ENCODE measurements at places on chromosomes 11 and 22.
A peak's percentile ranks its signal among the peaks of the same experiment; 100 is the strongest.

DNA sequence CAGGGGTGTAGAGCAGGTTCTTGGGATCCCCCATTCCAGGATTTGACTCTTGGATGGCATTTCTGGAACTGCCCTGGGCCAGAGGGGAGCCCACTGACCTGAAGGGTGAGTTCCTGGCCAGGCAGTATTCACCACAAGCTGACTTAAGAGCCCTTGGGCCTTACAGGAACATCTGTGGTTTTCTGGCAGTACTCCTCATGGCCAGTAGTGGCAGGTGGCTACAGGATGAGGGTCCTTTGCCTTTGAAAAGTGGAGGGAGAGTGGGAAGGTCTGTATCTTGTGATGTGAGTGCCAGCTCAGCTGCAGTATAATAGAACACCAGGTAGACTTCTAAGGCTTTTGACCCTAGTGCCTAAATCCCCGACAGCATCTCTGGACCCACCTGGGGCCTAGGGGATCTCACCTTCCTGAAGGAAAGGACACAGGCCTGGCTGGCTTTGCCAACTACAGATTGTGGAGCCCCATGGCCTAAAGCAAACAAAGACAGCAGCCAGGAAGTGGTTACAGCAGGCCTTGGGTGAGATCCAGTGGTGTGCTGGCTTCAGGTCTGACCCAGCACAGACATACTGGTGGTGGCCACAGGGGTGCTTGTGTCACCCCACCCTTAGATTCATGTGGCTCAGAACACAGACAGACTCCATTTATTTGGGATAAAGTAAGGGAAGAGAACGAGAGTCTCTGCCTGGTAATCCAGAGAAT, 9.0 kb downstream of the OR51S1 start:
- no peak for DNase-seq

- DNase-seq: no peak
Measured at GRCh38 chr11:130629039-130629438, 180.6 kb downstream of the ADAMTS15 start.

DNA sequence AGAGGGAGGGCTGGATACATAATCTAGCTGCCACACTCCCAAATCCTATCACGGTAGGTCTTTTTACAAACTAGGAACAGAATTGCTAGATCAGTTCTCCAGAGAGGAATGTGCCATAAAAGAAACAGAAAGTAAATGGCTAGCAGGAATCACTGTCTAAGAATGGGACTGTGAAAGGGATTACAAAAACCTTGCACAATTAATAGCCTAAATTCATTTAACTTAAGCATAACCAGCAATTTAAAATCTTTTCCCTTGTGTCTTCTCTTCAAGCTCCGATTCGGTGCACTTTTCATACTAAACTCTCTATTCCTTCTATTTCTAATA, 35.2 kb downstream of the APOL5 start:
- peak; percentile 13 for DNase-seq

DNA sequence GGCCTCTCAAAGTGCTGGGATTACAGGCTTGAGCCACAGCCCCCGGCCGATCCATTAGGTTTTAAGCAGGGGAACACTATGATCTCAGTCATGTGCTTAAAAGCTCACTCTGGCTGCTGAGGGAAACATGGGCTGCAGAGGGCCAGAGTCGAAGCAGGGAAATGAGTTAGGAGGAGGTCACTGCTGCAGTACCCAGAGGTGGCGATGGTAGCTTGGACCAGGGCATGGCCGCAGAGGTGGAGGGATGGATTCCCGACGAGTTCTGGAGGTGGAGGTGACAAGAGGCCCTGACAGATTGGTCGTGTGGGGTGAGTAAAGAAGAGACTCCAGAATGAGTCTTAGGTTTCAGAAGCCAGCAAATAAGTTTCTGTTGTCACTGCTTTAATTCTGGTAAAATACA, 54.4 kb upstream of the INCENP start:
- no peak for DNase-seq

DNA sequence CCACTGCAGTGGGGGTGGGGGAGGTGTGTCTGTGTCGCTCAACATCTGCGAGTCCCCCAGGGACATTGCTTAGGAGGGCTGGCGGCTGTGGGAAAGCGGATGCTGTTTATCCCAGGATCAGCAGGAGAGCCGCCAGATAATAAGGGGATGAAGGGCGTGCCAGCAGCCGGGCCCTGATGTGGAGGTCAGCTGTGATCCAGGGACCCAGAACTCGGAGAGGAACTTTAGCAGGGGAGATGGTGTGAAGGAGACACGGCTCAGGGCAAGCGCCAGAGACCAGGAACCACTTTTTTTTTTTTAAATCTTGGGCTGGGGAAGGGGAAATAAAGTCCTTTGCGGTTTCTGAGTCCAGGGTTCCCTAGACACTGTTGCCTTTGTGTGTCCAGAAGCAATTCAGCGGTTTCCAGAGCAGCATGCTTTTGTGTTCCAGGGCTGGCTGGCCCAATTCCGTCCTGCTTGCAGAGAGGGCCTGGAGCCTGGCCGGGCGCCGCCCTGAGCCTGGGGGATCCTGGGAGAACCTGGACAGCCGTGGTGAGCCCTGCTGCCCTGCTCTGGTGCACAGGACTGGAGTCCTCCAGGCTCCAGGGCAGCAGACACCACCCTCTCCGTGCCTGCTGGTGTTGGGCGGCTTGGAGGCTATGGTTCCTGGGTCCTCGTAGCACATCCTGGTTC, at the start of gene GRAMD4:
GRAMD4 (plus strand) TSS at position 557 of the 672 bp plus-strand sequence. CDS start 6,414 bp downstream, outside the sequence.
- no peak for DNase-seq

DNA sequence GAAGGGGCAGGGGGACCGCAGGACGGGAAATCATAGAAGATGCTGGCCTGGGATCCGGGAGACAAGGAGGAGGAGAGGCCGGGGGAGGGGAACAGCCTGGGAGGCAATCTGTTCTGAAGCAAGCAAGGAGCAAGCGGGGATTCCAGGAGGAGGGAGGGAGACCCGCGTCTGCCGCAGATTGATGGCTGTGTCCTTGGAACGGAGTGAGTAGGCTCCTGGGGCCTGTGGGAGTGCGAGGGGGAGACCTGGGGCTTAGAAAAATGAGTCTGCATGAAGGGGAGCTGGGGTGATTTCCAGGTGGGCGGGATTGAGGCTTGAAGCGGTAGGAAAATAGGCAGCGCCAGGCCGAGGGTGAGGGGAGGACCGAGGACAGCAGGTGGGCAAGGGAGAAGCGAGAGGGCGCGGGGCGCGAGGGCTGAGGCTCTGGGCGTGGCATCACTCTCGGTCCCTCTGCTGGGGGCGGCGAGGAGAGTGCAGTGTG, 1.6 kb upstream of the LRRC55 start:
- no peak for DNase-seq

DNA sequence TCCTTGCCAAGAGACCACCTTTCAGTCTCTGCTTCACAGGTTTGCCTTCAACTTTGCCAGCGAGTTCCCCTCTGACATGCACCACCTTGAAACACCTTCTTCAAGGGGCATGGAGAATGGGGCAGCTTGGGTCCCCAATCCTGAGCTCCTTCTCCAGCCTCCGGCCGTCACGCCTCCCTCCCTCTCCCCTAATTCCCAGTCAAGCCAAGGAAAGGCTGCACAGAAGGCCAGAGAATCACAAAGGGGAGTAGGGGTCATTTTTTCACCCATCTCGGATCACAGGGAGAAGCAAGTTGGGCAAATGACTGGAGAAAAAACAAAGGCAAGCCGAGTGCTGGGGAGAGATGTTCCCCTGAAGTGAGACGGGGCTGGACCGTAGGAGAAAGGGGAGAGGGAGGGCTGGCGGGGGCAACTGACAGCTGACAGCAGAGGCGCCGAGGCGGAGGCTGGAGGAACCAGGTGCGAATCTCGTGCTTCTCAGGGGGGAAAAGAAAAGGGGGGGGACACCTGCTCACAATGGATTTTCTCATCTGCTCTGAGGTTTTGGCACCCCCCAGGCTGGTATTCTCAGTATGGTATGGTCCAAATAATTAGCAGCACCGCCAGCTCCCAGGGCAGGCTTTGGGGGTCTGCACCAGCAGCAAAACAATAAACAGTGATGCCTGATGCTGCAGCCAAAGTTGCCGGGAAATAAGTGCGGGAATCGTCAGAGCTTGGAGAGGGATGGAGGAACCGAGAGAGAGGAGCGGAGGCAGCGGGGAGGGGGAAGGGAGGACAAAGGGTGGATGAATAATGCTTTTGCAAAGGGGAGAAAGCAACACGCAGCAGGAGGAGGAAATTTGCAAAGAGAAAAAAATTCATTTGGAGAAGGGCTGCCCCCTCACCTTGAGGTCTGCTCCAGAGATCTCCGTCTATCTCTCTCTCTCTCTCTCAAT, 644 bp downstream of the YPEL4 start:
- no peak for DNase-seq

DNA sequence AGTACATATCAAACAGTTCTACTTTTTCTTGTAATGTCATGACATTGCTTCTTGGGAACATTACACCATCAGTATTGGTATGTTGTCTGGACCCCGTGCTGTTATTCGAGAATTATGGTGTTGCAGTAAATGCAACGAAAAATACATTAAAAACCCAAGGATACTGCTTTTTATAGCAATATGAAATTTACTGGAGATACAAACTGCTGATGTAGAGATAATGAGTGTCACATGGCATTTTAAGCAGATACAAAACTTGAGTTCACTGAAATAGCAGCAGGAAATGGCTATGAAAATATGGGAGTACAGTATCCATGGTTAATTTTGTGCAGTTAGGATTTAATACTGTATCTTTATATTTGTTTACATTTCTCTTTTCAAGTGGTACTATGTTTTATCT, 7.4 kb upstream of the CARD16 start:
- DNase-seq: no peak

Data from fibroblast of gingiva (primary cell).